ENCODE measurements at places on chromosomes 3 and 15. TPM values are rescaled to one million over a fixed set of nuclear protein-coding genes. Genes with fewer than 3 reads are reported as not detected.

The APOD gene
- 0.17 TPM for total RNA-seq

The RBMS3 gene
- 14.9 TPM for total RNA-seq

The CGNL1 gene
- total RNA-seq, result 4.7 TPM

The FOXB1 gene
- total RNA-seq, result not detected

The ARID3B gene
- total RNA-seq, result 1.5 TPM

The SCN10A gene
- not detected for total RNA-seq

The GPR62 gene
- total RNA-seq, result not detected

The ACOX2 gene
- 2.2 TPM for total RNA-seq

The XYLB gene
- 2.7 TPM for total RNA-seq
